Hepatocyte (in vitro differentiated cells): ENCODE measurements at places on chromosomes 13 and 19. TPM values are rescaled to one million over a fixed set of nuclear protein-coding genes. Genes with fewer than 3 reads are reported as not detected.
A peak's percentile ranks its signal among the peaks of the same experiment; 100 is the strongest.

DNA sequence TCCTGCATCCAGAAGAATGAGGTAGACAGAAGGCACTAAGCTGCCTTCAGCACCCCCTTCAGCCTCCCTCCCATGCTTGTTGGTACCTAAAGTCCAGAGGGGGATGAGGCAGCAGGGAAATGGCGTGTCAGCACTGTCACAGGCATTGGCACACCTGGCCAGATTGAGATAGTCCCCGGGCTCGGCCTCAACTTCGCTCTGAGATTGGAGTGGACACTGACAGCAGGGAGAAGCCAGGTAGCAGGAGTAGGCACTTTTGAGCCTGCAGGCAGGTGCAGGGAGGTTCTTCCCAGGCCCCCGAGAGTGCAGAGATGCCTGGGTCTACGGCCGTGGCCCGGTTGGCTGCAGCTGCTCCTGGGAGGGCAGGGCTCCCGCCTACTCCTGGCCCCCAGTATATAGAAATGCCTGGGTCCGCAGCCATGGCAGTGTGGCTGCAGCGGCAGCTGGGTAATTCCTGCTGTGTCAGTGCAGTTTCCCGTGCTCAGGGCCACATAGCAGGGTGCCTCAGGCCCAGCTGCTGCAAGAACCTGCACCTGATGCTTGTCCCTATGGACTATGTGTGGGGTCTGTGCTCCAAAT is 160.3 kb downstream of the SLITRK6 start:
- no peak for DNase-seq
- no peak overlapping the region for H3K4me3 ChIP-seq
- no peaks in the 10 kb centered on the region for H3K27me3 ChIP-seq

DNA sequence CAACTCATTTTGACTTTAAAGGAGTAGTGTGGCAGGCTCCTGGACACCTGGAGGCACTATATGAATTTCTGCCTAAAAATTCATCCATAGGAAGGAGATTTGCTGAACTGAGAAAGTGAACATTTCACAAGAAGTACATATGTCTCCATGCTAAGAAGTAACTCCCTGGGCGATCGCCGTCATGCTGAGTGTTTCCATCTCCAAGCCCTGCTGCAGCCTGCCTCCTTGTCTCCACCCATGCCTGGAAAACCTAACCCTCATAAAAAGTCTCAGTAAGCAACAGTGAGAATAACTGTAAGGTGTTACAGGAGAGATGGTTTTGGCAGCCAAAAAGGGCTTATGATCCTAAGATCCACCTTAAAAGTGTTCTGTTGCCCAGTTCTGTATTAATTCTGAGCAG is 251.3 kb downstream of the SHISA2 start:
- DNase-seq: no peak
- no peak overlapping the region for H3K27ac ChIP-seq

- no peak overlapping the region for H3K27ac ChIP-seq
- H3K36me3 ChIP-seq: no peaks in the 10 kb centered on the region
- no peak overlapping the region for H3K4me3 ChIP-seq
These were observed 816.2 kb upstream of the ATXN8OS start for GRCh38 chr13:69291292-69291906.

DNA sequence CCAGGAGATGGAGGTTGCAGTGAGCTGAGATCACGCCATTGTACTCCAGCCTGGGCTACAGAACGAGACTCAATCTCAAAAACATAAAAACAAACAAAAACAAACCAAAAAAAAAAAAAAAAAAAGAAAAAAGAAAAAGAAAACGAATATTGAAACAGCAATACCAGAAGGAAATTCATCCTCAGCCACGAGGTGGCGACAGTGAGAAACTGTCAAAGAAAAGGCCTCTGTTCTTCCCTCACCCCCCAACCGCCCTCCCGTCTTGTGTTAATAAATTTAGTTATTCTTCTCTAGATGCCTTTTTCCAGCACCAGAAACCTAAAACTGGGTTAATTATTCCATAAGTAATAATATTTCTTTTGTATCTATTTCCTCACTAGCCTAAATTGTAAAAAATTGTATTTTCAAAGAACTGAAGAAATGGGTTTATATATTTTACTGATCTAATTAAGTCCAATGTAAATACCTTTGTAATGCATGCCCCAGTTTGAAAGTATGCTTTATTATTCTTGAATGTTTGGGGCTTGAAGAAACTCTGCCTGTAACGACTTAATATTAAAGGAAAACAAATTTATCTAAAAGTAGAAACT is 38.6 kb downstream of the LIG4 start:
- no peak overlapping the region for H3K27ac ChIP-seq
- peak; percentile 55 for DNase-seq
- no peaks in the 10 kb centered on the region for H3K4me1 ChIP-seq
- no peaks in the 10 kb centered on the region for H3K27me3 ChIP-seq

GRCh38 chr13:44236801-44237207 is 136.8 kb upstream of the SERP2 start:
- no peaks in the 10 kb centered on the region for H3K36me3 ChIP-seq
- no peak overlapping the region for H3K4me3 ChIP-seq
- peaks cover 19% of the 10 kb centered on the region for H3K4me1 ChIP-seq
- H3K27me3 ChIP-seq: no peaks in the 10 kb centered on the region
- DNase-seq: no peak
- peak overlapping the region; percentile 73 for H3K27ac ChIP-seq

- no peak overlapping the region for H3K4me3 ChIP-seq
- no peaks in the 10 kb centered on the region for H3K36me3 ChIP-seq
- no peak overlapping the region for H3K27ac ChIP-seq
- no peaks in the 10 kb centered on the region for H3K27me3 ChIP-seq
- no peaks in the 10 kb centered on the region for H3K4me1 ChIP-seq
These were observed 1790.8 kb upstream of the PCDH20 start for GRCh38 chr13:63206461-63206860.

The LRRC8E gene
- 1.8 and 4.5 TPM in 2 replicates for total RNA-seq

The ZNF677 gene
- total RNA-seq: 37.8 and 40.6 TPM in 2 replicates

The FAM124A gene
- total RNA-seq: 0.60 and 0.64 TPM in 2 replicates

The GPR12 gene
- not detected in 2 replicates for total RNA-seq
